ENCODE measurements at places on chromosomes 4 and X.
A peak's percentile ranks its signal among the peaks of the same experiment; 100 is the strongest.

DNA sequence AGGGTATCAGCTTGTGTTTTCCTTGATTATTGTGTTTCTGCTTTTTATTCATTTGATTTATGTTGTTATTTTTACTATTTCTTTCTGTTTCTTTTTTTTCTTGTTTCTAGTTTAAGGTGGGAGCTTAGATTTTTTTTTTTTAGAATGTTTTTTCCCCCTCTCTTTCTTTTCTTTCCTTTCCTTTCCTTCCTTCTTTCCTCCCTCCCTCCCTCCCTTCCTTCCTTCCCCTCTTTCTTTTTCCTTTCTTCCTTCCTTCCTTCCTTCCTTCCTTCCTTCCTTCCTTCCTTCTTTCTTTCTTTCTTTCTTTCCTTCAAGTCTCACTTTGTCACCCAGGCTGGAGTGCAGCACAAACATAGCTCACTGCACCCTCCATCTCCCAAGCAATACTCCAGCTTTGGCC is 31.4 kb upstream of the PRDM8 start:
- no peak for DNase-seq

DNA sequence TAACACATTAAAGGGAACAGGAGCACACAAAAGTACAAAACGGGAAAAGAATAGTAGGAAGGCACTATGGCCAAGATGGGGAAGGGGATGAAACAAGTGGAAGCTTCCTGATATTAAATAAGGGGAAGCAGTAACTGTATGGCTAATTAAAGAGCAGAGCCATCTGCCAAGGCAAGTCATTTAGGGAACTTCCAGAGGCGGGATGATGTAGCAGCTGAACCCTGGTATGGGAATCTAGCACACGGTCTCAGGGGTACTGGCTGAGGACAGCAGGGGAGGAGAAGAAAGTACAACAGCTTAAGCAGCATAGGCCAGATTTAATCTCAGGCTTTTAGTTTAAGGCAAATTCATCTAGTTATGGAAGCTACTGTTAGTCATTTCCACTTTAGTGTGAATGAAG is 59.1 kb downstream of the IGFBP7 start:
- DNase-seq: no peak

DNA sequence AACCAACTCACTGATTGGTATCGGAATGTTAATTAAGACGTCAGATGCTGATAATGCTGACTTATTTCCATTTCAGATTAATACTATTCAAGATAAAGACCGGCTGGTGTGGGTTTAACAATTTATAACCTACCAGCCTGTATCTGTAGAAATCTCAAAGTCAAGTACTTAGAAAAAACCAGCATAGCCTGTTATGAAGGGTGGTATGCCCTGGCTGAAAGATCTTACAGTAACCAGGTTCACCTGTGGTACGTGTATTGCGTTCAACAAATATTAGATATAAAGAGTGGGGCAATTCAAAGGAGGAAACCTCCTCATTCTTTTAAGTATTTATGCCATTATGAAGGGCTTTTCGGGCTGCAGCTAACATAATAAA is 240.8 kb upstream of the ANXA3 start:
- DNase-seq: no peak

- no peak for DNase-seq
These were observed 9.9 kb downstream of the FOXP3 start for GRCh38 chrX:49254639-49255038.

- no peak for DNase-seq
These were observed 55.0 kb upstream of the TMEM33 start for GRCh38 chr4:41880022-41880837.

DNA sequence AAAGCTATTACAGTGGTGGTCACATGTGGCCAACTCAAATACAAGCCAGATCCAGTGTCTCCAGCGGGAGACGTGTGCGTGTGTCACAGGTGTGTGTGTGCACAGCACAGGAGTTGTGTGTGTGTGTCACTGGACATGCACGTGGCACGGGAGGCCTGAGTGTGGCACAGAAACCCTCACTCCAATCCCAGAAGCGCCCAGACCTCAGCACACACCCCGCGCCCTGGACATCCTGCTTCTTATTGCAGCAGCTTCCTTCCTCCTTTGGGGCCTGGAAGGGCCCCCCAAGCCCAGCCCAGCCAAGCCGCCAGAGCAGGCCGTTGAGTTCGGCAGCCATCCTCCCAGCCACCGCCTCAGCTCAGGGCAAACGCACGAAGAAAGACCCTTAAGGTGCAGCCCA is 37.9 kb downstream of the ACOX3 start:
- no peak for DNase-seq

GRCh38 chr4:133550436-133550835 is 401.3 kb downstream of the PCDH10 start:
- DNase-seq: no peak

DNA sequence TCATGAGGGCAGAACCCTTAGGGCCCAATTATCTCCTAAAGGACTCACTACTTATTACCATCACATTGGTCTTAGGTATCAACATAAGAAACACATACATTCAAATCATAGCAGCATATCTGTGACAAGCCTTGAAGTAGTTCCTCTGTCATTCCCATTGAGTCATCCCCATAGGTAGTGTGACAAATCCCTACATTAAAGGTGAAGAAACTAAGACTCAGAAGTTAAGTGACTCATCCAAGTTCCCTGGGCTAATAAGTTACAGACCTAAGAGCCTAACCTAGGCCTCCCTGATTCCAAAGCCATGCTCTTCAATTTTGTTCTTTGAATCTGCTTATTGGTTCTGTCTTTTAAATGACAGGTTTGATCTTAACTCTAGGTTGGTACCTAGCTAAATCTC is 58.2 kb downstream of the CD38 start:
- no peak for DNase-seq

DNA sequence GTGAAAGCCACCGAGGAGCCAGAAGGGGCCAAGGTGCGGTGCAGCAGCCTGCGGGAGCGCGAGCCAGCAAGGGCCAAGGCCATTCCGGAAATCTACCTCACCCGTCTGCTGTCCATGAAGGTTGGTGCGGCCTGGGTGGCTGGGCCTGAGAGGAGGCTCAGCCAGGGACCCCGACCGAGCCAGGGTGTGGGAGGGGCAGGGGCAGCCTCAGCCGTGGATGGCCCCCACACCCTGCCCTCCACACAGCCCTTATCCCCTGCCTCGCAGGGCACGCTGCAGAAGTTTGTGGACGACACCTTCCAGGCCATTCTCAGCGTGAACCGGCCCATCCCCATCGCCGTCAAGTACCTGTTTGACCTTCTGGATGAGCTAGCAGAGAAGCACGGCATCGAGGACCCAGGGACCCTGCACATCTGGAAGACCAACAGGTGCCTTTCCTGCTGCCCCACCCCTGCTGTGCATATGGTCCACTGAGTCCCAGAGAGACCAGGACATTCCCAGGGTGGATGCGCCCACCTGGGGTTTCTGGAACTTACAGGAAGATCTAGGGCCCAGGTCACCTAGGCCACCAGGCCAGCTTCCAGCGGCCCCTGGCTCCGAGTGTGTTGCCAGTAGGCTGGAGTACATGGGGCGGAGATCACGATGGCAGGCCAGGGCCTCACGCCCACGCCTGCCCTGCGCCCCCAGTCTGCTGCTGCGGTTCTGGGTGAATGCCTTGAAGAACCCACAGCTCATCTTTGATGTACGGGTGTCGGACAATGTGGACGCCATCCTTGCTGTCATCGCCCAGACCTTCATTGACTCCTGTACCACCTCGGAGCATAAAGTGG is 3.4 kb upstream of the SRPK3 start:
- no peak for DNase-seq

DNA sequence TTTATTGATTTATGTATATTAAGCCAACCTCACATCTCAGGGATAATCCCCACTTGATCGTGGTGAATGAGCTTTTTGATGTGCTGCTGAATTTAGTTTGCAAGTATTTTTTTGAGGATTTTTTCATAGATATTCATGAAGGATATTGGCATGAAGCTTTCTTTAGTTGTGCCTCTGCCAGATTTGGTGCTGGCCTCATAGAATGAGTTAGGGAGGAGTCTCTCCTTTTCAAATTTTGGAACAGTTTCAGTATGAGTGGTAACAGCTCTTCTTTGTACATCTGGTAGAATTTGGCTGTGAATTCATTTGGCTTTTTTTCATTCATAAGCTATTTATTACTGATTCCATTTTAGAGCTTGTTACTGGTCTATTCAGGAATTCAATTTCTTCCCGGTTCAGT is 197.2 kb upstream of the NDST4 start:
- DNase-seq: no peak

- DNase-seq: no peak
These were observed 51.8 kb downstream of the RAI2 start for GRCh38 chrX:17809273-17809672.

GRCh38 chr4:53734584-53735353 is 143.5 kb upstream of the LNX1 start:
- DNase-seq: peak; percentile 84

- DNase-seq: no peak
These were observed at the start of gene PDCL2 for GRCh38 chr4:55592014-55592413. TSS of gene PDCL2 (minus strand) at chr4:55592245. CDS start at chr4:55592109, 136 bp downstream.

DNA sequence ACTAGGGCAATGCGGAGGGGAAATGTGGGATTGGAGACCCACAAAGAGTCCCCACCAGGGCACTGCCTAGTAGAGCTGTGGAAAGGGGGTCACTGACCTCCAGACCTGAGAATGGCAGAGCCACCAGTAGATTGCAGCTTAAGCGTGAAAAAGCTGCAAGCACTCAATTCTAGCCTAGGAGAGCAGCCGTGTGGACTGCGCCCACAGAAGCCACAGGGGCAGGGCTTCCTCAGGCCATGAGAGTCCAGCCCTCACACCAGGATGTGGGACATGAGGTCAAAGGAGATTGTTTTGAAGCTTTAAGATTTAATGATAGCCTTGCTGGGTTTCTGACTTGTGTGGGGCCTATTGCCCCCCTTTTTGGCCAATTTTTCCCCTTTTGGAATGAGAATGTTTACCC is 379.0 kb downstream of the INPP4B start:
- no peak for DNase-seq

DNA sequence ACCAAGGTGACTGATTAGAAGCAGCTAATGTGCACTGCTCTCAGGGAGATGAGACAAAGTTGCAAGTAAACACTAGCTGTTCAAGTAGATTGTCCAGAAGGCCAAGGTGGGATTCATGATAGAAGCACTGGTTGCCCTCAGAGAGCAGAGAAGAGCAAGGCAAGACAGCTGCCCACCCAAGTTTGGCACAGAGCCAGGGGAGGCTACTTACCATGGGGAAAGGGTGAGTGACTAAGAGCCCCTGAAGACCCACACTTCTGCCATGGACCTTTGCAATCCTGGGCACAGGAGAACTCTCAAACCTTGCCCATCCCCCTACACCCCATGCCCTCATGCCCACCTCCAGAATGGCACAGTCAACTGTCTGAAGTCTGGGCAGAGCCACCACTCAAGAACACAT is 68.3 kb downstream of the SPIN4 start:
- no peak for DNase-seq

DNA sequence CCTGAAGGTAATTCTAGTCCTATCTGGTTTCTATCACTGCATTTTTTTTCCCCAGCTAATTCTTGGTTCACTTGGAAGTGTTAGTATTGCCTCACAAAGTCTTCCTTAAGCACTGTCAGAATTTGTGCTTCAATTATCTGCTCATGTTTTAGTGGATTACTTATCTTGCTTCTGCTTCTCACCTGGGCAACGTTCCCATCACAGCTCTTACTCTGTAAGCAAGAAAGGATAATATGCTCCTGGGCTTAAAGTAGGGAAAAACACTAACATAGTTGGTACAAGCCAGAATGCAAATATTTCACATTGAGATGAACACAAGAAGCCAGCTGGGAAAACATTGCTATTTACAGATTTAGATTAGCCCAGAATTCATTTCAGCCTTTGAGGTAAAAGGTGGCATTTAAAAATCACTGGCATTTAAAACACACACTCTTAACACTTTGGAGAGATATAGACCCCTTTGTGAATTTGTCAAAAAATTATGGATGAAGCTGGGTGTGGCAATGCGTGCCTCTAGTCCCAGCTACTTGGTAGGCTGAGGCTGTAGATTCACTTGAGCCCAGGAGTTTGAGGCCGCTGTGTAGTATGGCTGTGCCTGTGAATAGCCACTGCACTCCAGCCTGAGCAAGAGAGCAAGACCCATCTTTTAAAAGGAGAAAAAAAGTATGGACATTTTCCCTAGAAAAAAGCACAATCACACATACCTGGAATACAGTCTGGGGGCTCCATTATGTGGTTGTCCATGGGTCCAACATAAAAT is 6.6 kb upstream of the PTPN13 start:
- no peak for DNase-seq

- peak; percentile 76 for DNase-seq
These were observed 545 bp downstream of the ABCE1 start for GRCh38 chr4:145098675-145099037.

DNA sequence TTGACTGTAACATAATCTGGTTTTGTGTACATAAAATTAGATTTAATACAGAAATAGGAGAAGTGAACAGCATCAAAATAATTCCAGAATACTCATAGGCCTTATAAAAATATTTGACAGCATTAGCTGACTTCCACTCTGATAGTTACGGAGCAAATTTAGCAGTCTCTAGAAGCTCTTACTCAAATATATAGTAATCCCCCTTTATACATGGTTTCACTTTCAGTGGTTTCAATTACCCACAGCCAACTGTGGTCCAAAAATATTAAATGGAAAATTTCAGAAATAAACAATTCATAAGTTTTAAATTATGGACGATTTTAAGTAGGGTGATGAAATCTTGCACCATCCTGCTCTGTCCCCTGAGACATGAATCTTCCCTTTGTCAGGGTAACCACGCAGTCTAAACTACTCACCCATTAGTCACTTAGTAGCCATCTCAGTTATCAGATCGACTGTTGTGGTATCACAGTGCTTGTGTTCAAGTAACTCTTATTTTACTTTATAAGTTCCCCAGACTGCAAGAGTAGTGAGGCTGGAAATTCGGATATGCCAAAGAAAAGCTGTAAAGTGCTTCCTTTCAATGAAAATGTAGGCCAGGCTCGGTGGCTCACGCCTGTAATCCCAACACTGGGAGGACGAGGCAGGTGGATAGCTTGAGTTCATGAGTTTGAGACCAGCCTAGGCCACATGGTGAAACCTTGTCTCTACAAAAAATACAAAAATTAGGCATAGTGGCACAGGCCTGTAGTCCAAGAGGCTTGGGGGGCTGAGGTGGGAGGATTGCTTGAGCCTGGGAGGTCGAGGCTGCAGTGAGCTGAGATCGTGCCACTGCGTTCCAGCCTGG is 17.2 kb upstream of the RTL9 start:
- peak; percentile 92 for DNase-seq

GRCh38 chrX:49291615-49292337 is 11.7 kb upstream of the GAGE10 start:
- DNase-seq: peak; percentile 71

- no peak for DNase-seq
These were observed 36.7 kb upstream of the HMX1 start for GRCh38 chr4:8908206-8908893.

DNA sequence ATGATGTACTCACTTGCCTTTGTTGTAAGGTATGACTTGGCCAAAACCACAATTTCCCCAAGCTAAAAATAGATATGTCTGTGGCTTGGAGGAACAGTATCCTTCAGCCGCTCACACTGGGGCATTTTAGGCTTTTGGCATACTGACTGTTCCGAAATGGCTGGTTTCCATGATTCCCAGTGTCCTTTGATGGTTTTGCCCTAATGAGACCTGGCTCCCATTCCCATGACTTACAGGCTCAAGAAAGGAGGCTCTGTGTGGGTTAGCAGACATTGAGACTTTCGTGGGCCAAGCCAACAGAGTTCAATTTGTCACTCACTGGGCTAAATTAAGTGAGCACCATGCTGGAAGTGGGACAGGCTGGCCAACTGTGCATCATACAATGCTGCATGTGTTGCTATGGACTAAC is 150.6 kb downstream of the CEP135 start:
- no peak for DNase-seq
